Substantia nigra (tissue), 51 donors: ENCODE measurements at places on chromosomes 4 and X.

DNA sequence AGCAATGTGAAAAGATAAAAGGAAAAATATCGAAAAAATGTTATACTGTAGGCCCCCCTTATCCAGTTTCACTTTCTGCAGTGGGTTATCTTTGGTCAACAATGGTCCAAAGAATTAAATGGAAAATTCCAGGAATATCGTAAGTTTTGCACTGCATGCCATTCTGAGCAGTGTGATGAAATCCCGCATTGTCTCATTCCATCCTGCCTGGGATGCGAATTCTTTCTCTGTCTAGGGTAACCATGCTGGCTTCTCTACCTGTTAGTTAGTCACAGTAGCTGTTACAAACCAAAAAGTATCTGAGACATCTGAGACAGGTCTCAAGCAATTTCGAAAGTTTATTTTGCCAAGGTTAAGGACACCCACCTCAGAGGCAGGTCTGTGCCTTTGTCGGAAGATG, 170.3 kb downstream of the COX18 start:
- no peak for DNase-seq

DNA sequence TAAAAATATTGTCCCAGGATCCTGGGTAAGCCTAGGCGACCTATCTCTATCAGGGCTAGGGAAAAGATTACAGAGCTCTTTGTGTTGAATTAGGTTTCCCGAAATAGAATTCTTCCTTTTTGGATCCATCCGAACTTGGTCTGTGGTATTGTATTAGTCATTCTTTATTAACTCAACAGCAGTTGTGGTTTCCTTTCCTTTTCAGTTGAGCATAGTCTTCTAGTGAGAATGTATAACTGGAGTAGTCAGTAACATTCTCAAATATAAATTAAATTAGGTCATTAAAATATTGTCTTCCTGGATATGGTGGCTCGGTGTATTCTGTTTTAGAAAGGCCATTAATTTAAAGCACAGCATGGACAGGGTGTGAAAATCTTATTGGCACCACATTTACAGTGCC, 520.4 kb downstream of the NLGN4X start:
- DNase-seq: no peak

DNA sequence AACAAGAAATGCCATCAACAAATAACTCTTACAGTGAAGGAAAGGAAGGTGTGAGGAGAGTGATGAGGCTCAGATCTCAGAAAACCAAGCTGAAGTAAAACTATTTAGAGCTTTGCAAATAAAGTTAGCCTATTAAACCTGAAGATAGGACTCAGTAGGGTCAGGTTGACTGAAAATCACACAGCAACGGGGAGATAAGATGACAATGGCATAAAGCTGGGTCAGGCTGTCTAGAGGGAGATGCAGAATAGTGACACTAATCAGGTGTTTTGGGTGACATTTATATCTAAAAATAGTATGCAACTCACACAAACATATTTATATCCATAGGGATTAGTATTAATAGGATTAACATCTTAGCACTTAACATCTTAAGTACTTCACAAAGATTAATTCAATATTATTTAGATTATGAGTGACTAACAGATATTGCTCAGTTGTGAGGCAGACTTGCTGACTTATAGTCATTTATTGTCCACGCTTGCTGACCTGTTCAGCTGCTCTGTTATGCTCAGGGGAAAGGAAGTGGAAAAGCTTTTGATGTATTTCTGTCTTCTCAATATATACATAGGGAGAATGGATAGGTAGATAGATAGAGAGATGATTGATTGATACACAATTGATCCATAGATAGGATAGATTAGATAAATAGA, 130.7 kb upstream of the GUCY1A1 start:
- no peak for DNase-seq

DNA sequence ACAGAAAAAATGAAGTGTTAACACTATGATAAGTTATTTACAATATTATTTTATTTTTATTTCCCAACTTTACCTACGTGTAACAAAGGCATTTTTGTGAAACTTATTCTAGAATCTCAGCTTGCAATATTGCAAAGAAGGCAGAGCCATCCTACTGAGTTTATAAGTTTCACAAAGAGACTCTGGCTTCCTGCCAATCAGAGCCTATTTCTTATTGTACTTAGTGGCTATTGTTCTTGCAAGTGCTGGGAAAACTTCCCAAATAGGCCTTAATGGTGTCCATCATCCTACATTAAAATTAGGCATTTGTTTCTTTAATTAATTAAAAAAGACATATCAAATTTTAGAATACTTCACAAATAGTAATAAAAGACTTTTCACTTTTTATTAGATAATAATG, 233.2 kb downstream of the EPHA5 start:
- no peak for DNase-seq

DNA sequence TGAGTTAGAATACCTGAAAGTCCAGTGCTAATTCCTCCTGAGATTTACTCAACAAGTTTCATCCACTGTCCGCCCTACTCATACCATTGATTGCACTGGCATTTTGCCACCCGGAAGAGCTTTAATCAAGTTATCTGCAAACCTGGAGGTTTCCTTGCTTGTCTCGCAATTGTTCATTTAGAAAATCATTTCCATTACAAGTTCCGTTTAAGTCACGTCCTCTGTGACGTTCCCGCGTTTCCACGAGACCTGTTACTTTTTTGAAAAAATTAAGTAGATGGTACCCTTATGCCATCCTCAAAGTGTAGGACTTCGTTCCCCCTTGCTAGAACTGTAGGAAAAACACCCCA, 761 bp upstream of the FRYL start:
- no peak for DNase-seq

- no peak for DNase-seq
Observed at GRCh38 chr4:16785793-16786527, 112.5 kb downstream of the LDB2 start.

DNA sequence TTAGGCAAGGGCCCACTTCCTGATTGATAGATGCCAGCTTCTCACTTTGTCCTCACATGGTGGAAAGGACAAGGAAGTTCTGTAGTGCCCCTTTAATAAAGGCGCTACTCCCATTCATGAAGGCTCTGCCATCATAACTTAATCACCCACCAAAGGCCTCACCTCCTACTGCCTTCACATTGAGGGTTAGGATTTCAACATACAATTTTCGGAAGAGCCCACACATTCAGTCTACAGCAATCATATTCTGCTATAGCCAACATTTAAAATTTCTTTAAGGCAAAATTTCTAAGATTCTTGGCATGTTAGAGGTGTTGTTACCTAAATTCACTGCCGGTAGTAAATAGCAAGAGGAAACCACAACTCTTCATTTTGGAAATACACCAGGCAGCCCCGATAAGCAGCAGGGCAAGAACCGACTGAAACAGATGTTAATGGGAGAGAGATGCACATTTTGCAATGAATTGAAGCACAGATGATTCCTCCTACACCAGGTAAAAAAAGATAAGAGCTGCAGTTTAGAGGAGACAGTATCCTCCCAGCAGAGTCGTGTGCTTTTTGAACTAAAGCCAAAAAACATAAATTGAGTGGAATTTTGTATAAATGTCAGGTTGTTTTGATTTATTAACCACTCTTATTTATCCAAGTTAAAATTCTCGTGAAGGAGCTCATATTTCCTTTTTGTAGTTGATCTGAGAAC, 594.9 kb downstream of the KCTD8 start:
- DNase-seq: no peak

GRCh38 chrX:129638917-129639316, 15.8 kb downstream of the APLN start:
- DNase-seq: no peak

- no peak for DNase-seq
Observed at GRCh38 chr4:99710681-99711345, 53.2 kb upstream of the C4orf54 start.

DNA sequence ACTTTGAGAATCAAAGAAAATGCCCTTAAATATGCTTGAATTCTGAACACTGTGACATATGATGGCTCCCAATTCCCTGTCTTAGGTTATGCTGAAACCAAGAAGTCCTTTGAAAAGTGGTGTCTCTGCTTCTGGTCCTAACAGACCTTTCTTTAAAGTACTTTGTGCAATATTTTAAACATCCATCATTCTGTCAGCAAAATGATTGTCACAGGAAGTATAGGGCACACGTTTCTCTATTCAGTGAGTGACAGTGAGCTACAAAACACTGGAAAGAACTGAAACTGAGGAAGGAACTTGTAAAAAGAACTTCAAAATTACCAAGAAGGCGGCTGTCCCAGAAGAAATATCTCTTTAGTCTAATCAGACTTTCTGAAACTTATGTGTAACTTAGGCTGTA, 12.2 kb upstream of the NUP54 start:
- DNase-seq: no peak

- DNase-seq: no peak
Observed at GRCh38 chrX:135213200-135213844, 38.5 kb upstream of the ETDA start.

- no peak for DNase-seq
Observed at GRCh38 chr4:78640714-78641113, 89.1 kb downstream of the ANXA3 start.

DNA sequence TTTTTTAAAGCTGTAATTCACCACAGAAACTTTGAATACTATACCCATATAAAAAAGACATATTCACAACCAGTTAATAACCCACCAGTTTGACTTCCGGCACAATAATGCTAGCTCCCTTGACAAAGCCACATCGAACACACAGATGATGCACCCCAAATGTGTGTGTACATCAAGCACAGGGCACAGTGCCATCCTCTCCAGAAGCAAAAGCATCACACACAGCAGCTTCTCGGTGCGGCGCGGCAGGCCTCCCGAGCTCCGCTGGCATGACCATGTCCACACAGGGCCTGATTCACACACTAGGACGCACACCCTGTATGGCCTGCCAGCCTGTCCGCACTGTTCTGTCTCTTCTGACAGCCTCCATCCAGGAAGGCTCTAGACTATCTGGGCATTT, 88.0 kb downstream of the LEF1 start:
- no peak for DNase-seq

- no peak for DNase-seq
Observed at GRCh38 chr4:55635741-55636655, at the start of gene NMU. TSS of gene NMU (minus strand) at chr4:55636298. CDS start at chr4:55636192, 106 bp downstream.

- DNase-seq: no peak
Observed at GRCh38 chr4:113919611-113920010, 59.8 kb downstream of the ARSJ start.

DNA sequence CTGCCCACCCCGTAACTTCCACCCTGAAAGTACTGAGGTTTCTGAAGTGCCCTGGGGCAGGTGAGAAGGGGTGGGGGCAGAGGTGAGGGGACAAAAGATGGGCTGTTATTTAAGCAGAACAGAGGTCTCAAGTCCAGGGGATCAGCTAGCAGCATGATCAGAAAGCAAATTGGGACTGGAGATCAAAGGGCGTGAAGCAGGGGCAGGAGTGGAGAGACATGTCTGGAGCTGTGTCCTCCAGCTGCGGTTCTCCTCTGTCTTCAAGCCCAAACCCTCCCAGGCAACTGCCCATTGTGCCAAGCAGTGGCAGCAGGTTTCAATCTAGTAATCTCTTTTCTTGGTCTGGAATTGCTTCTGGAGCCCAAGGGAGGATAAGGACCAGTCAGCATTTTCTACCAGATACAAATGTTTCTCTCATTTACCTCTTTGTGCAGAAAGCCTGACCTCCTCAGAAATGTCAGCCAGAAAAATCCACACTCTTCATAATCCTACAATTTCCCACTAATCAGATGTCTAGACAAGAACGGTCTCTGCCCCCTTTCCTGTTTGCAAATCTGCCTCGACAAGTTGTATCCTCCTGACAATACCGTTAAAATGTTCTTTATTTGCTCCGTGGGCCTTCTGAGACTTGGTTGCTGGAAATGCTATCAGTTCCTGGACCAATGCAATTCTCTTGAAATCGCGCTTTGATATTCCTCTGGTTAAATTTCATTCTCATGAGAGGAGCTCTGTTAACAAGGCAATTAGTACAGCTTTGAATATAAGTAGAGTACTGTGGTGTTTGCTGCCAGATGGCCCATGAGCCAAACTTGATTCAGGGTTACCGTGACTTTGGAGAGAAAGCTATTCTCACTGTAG, 23.2 kb upstream of the RASL11B start:
- DNase-seq: no peak

DNA sequence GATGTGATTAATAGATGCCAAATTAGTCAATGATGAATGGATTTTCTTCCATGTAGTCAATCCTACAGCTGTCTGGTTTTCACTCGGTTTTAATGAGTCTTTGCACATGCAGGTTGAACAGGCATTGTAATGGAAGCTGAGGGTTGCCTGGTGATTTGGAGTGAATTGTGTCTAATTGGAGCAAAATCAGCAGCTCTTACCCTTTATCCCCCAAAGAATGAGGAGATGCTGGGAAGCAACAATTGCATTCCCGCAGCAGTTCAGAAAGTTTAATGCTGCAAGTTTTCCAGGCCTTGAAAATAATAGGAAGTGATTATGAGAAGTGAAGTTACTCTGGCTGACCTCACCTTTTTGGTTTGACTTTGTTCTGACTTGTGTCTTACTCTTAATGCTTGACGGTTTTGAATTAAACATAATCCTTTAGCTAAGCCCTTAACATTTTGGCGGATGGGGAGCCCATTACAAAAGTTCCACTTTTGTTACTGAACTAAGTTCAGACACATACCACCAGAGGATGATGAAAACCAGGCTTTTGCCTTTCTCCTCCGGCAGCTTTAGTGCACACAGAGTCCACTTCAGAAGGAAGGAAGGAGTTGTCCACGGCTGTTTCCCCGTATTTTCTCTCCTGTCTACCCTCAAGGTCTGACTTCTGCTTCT, 78.8 kb upstream of the TBC1D9 start:
- no peak for DNase-seq

DNA sequence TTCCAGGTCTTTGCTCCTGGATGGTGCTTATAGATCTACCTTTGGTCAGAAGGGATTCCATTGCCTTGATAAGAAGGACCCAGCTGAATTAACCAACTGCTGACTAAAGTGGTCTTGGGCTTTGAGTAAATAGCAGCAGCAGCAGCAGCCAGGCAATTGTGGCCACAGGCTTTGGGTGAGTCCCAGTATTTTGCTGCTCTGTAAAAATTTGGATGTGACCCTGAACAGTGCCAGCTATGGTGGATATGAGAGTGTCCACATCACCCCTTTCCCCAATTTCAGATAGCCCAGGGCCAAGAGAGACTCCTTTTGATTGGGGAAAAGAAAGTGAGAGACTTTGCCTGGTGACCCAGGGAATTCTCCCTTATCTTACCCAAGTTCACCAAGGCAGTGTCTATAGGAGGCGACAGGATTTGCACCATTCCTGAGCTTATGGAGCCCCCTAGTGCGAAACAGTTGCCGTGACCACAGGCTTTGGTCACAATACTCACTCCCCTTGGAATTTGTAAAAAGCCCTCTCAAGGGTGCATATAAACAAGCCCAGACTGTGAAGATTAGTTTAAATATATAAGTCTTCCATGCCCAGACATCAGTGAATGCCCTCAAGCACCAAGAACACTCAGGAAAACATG, 518.0 kb downstream of the TMA16 start:
- no peak for DNase-seq

DNA sequence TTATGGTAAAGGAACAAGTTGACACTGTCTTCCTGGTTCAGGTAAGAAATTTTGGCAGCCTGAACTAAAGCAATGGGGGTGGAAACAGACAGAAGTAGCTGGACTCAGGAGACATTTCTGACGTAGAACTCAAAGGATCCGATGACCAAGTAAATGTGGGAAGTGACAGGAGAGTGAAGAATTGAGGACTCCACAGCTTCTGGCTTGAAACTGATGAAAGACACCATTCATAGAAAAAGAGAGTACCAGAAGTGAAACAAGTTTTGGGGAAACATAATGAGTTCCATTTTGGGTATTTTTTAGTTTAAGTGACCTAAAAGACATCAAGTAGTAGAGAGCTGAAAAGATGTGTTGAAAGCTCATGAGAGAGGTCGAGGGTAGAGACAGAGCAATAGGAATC, 5.7 kb downstream of the FAM120C start:
- no peak for DNase-seq
